ENCODE measurements at places on chromosomes 13 and 19.
A peak's percentile ranks its signal among the peaks of the same experiment; 100 is the strongest.

GRCh38 chr19:4649392-4650047 is 10.2 kb downstream of the TNFAIP8L1 start:
- DNase-seq: no peak

GRCh38 chr13:113026391-113026910 is 57.4 kb downstream of the MCF2L start:
- DNase-seq: no peak

GRCh38 chr19:48611872-48612271 is 3.0 kb downstream of the FAM83E start:
- no peak for DNase-seq

DNA sequence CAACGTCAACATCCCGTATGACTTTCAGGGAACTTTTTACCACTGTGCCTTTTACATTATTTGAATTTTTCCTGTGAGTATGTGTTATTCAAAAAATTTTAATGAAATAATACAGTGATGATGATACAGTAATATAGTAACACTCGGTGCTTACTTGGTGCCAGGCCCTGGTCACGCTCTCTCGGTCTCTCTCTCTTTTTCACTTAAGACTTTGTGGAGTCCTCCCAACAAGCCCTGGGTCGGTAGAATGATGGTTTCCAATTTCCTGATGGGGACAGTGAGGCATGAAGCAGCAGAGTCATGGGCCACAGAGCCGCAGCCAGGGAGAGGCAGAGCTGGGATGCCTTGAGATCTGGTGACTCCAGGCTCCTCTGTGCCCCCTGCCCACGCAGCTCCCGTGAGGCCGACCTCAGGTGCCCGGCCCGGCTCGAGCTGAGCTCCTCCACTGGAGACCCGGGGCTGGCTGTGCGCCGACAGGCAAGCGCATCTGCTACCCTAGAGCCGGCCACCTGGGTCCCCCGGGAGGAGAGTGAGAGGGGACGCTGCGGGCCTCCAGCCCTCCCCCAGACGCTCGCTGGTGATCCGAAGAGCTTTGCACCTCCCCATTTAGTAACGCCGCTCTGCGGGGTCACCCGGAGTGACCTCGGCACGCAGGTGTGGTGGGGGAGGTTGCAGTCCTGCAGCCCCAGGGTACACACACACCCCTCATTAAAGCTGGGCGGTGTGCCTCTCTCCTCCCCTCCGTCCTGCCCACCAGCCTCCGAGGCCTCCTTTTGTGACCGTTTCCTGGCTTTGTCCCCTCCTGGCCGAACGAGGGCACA is 4.4 kb upstream of the SBK3 start:
- DNase-seq: peak; percentile 93

GRCh38 chr13:34179481-34179880 is 361.5 kb downstream of the RFC3 start:
- DNase-seq: peak; percentile 7

- peak; percentile 36 for DNase-seq
These were observed 36.1 kb upstream of the USPL1 start for GRCh38 chr13:30581582-30581981.

Data from IMR-90 (cell line).